Inflammatory macrophage treated with lipopolysaccharide for 4 hours (primary cell): ENCODE measurements at places on chromosomes 4 and X.

DNA sequence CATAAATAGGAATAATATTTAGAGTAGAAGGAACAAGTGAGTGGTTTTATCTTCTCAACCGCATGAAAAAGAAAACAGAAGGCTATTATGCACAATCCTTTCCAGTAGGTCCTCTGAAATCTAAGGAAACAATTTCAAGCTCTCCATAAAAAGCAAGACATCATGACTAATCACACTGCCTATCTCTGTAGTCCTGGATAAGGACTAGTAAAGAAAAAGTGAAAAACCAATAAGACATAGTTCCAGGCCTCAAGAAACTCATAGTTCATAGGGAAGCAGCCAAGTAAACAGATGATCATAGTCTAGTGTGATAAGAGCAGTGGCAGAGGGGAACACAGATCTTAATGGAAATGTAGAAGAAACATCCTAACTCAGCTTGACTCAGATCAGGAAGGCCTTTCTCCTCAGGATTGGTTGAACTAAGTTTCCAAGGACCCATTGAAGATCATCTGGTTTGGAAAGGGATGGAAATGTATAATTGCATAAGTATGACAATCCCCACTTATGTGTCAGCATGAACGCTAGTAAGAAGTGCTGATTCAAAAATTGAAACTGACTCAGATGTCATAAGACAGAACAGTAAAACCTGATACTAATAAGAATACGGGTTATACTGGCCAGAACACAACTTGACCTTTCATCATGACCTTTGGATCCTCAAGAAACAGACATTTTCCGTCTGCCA lies 155.3 kb downstream of the GRIA3 start:
- no peak for DNase-seq

DNA sequence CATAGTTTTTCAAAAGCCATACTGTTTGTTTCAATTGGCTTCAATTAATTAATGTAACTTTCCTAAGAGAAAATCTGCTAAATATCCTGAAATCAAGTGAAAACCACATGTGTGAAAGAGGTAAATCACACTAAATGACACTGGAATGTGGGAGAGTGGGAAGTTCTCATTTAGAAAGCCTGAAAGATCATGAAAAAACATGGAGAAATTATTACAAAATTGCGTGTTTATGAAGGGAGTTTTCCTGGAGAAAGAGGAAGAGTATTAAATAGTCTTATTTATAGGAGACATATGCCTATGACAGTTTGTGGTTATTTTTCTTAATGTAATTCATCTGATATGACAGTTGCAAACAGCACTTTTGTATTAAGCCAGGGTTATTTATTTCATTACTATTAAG lies 183.7 kb downstream of the DKK2 start:
- no peak for DNase-seq

GRCh38 chrX:39115166-39115565 lies 313.9 kb downstream of the MID1IP1 start:
- DNase-seq: no peak

- DNase-seq: no peak
Observed at GRCh38 chr4:100797791-100798190, 280.0 kb upstream of the EMCN start.

DNA sequence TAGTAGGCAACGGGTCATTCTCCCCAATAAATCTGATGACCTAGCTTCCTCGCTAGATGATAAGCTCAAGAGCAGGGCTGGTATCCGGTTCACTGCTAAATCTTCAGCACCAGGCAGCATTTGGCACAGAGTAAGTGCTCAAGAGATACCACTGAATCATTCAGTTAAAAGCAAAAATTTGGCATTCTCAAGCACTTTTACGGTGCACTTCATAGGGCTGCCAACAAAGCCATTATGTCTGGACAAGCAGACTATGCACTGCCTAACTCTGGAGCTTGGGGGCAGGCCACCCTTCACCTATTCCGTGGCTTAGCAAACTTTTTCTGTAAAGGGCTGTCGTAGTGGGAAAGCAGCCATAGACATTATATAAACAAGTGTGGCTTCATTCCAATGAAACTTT lies 23.8 kb upstream of the CXorf38 start:
- no peak for DNase-seq
